ENCODE measurements at places on chromosomes 1 and 21.

- DNase-seq = no peak
Measured at GRCh38 chr21:30800605-30801004, 12.5 kb downstream of the KRTAP8-1 start.

- DNase-seq = no peak
Measured at GRCh38 chr1:53331446-53332185, 3.7 kb upstream of the LRP8 start.

DNA sequence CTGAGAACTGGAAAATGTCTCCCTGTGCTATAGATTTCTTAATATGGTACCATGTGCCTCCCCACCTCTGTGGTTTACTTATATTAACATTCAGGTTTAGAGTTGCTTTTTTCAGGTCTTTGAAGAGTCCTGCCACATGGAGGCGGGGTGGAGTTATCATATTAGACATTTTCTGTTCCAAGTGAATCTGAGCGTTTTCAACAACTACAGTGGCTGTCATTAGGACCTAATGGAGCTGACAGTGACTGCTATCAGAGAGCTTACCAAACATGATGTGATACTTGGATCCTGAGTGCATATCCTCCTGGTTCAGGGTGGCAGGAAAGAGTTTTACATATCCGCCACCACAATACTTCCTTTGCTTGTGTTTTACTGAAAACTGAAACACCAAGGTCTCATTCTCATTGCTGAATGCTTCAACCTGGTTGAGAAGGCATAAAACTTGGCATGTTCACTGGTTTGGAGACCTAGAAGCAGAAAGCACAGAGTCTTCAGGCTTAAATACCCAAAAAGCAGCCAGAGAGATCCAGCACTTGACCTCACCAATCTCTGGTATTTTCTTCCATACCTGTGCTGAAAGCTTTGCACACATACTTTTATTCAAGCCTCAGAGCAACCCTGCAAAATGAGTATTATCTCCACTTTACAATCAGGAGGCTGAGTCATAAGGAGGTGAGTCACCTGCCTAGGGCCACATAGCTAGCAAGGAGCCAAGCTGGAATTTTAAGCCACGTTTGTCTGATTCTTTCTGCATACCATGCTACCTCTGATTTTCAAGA lies 47.4 kb upstream of the OSBPL9 start:
- DNase-seq = peak; percentile 71

DNA sequence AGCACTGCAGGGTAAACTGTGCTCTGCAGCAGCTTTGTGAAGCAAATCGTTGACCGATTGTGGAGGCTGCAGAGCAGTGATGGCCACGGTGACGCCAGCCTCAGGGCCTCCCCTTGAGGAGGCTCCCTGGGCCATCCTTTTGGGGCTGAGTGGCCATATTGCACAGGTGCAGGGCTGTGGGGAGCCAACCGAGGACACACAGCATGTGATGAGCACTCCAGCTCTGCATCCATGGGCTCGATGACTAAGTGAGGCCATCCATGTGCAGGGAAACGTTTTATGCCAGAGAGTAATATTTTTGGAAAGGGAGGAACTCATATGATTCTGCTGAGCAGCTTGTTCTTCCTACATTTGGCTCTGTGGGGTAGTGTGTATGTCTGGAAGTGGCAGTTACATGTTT lies 24.6 kb downstream of the KCNK1 start:
- DNase-seq = no peak

DNA sequence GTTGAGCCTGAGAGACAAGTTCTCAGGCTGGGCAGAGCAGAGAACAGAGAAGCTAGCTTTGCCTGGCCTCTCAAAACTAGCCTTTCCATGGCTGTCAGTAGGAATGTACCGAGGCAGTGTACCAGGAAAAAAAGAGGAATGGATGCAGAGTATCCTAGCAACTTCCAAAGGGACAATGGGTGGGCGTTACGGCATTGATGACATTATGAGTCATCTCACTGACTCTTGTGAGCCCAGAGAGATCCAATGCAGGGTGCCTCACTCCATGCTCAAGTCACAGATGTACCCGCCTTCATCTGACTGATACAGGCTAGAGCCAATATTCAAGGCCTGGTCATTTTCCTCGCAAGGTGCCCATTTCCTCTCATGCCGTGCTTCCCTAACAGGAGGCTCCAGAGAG lies 51.4 kb upstream of the C8B start:
- DNase-seq = no peak

GRCh38 chr1:48775831-48776392 lies 779 bp downstream of the BEND5 start:
- no peak for DNase-seq

- no peak for DNase-seq
Measured at GRCh38 chr1:226845624-226846023, 24.8 kb upstream of the PSEN2 start.

DNA sequence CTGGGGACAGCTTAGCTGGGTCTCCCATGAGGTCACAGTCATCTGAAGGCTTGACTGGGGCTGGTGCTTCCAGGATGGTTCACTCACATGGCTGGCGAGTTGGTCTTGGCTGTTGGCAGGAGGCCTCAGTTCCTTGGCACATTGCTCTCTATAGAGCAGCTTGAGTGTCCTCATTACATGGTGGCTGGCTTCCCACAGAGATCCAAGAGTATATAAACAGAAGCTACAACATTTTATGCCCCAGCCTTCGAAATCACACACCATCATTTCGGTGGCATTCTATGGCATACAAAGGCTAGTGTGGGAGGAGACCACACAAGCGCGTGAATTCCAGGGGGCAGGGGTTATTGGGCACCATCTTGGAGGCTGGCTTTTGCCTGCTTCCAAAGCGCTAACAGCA lies 63.0 kb downstream of the ALPL start:
- no peak for DNase-seq

DNA sequence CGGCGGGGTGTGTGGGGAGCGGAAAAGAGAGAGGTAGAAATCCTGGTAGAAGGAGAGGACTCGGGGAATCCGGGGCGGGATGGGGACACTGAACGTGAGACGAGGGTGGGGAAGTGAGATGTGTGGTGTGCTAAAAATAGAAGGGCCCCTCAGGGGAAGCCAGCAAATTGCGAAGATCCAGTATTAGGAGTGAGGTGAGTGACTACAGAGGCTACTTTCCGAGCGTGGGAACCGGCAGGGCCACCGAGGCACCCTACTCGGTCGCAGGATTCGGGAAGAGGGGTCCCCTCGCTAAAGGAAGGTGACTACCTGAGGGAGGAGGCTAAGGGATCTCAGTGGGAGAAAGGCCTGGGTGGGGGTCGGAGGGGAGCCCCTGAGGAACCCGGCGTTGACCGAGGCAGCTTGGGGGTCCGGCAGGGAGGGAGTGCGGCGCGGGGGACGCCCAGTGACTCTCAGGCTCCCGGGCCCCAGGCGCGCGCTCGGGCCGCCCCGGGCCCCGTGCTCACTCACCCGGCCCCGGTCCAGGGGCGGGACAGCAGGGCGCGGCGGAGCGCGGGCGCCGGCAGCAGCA lies 318 bp downstream of the ALDH4A1 start:
- peak; percentile 16 for DNase-seq

DNA sequence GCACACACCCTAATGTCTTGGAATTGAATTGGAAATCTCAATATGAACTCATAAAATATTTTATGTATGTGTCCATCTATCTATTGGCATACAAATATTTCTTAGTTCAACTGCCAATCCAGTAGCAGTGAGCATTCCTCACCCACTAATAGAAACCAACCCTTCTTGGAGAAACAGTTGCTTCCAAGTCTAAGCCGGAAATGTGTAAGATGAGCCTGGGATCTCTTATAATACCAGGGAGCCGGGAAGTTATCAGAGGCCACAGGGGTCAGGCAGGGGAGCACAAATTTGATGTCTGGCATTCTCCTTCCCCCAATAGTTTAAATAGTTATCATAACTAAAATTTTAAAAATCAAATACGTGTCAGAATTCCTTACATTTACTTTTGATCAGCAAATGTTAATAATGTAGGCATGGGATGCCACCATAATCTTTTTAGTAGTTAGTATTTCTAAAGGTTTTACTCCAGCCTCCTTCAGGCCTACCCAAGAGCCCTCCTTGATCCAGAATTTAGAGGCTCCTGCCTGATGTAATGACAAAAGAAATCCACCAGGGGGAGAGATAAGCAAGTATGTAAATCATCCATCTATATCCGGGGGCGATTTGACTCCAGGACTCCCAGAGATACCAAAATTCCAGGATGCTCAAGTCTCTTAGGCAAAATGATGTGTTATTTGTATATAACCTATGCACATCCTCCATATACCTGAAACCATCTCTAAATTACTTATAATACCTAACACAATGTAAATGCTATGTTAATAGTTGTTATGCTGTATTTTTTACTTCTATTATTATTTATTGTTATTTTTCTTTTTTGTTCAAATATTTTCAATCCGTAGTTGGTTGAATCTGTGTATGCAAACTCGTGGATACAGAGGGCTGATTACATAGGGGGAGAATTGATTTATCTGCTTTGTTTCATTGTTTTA lies 218.7 kb upstream of the COA6 start:
- peak; percentile 61 for DNase-seq

DNA sequence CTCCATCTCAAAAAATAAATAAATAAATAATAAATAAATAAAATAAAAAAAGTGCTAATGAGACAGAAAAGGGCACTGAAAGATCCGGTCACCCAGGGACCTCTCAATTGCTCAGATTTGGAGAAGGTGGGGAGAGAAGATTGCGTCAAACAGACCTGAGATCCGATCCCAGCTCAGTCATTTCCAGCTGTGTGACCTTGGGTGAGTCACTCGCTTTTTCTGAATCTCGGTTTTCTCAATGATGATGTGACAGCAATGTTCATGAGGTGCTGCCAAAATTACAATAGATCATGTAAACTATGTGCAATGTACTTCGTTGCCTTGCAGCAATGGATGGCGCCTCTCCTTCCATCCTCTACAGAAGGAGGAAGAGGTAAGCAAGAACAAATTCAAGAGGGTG lies 11.1 kb upstream of the MEF2D start:
- DNase-seq = no peak

- no peak for DNase-seq
Measured at GRCh38 chr1:18256282-18257235, 149.0 kb downstream of the IGSF21 start.

DNA sequence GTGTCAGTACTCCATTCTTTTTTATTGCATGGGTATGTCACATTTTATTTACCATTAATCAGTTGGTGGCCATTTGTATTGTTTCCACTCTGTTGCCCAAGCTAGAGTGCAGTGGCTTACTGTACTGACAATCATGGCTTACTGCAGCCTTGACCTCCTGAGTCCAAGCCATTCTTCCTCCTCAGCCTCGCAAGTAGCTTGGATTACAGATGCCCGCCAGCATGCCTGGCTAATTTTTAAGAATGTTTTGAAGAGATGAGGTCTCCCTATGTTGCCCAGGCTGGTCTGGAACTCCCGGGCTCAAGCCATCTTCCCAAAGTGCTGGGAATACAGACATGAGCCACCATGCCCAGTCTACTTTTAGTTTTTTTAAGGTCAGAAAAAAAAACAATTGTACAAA lies 813 bp upstream of the SFT2D2 start:
- no peak for DNase-seq

DNA sequence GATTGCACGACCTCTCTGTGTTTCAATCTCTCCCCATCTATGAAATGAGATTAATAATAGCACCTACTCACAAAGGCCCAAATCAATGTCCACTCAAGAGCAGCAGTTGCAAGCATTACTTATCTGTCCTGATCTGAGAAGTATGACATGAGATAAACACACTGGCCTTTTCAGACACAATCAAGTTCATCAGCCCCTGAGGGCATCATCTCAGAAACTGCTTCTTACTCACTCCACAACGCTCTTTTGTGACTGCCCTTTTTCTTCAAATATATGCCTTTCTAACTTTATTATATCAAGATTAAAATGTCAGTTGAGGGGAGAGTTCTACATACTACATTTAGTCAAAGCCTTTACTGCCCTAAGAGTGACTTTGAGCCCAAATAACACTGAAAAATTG lies 371.9 kb upstream of the SPAG17 start:
- DNase-seq = no peak

DNA sequence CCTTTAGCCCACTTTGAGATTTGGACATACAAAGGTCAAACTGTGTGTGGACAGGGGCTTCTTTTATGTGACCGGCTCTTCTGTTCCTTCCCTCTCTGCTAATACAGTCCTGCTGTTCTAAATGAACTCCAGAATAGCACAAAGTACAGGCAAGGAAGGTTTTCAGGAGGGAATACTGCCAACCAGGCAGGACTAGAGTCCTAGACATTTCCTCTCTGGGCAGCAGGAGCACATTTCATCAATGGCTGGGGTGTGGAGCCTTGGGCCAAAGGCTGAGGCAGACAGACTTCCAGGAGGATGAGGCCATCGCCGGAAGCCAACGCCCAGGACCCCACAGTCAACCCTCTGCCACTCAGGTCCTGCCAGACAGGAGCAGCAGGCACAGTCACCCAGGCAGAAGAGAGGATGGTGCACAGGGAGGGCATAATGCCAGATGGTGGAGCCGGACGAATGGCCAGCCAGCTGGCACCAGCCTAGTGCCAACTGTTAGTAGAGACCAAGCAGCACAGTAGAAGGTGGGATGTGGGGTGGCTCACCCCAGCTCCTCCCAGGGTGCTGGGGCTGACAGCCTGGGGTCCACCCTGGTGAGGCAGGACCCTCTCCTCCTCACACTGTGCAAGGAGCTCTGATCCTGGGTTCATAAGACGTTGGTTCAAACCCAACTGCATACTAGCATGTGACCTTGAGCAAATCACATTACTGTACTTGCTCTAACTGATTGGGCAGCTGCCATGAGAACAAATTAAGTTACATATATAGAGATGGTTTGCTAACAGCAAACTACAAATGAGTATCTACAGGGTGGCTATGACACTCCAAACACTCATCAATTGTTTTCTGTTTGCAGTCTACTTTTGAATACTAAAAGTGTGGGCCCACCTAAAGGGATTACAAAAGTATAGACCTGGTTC lies 410.7 kb downstream of the SIPA1L2 start:
- no peak for DNase-seq

DNA sequence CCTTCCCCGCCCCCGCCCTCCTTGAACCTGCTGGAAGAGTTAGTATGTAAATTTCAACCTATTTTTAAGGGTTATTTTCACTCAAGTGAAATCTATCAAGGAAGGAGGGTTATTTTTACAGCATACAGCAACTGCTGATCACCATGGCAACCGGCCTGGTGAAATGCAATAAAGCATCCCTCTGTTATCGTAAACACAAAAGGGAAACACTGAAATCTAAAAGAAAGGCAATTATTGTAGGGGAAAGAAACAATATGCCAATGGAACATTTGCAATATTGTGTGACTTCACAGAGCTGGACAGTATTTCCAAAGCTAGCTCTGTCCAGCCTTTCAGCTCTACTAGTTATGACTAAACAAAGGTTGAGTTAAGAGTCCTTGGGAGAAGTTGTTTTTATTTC lies 588.3 kb upstream of the PBX1 start:
- no peak for DNase-seq

DNA sequence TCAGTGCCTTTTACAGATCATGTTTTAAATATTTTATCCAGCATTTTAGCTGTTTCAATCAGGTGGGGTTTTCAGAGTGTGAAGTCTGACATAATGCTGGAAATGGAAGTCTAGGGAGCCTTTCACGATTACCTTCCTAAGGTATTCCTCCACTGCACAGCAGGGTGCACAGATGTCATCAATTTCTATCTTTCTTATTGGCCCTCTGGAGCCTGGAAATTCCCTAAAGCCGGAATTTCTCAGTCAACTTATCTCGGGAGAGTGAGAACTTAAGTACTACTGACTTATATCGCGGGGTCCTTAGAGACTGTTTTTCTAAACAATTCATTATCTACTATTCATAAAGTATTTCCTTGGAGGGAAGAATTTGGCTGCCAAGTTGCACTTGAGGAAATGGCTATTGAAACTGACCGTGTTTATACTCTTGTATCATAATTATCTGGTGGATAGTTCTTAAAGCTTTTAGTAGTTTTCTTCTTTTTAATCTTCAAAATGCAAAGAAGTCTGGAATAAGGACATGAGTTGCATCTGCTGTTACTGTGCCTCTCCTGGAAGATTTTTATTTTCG lies 311.8 kb upstream of the B3GALT2 start:
- DNase-seq = no peak
